ENCODE measurements at places on chromosomes 4 and X.

DNA sequence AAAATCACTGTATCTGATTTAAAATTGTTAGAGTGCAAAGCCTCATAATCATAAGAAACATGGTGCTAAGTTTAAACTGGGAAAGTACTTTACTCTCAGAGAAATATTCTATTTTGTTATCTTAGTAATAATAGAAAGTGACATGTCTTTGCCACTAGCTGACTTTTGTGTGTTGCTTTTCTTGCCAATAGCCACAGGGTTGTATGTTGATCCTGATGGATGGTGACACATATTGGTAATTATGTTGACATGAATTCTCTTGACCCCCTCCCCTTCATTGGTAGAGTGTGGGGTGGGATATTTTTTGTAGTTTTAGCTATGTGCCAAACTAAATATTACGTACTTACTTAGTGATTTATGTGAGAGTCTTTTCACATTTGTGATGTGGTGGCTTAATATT lies 103.1 kb upstream of the MAP9 start:
- DNase-seq, result no peak

- DNase-seq, result no peak
These were observed 670.5 kb downstream of the GABRG1 start for GRCh38 chr4:45453258-45453853.

- no peak for DNase-seq
These were observed 85.5 kb upstream of the GPM6B start for GRCh38 chrX:13902406-13902805.

DNA sequence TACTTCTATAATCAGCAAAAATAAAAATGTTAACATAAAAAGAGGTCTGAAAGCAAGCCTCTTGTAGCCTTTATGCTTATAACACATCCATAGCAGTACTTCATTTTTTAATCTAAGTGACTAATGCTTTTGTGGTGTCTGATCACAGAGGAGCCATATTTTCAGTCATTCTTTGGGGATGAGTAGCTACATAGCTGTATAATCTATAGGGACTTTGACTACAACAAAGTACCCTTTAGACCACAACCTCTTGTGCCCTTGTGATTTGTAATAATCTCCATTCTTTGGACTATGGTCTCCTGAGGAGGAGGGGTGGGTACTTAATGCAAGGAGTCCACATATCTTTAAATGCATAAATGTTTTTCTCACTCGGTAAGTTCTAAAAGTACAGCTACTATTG lies 9.6 kb downstream of the DRP2 start:
- DNase-seq, result no peak

All from stimulated activated CD4-positive, alpha-beta T cell treated with anti-CD3 and anti-CD28 coated beads, Interleukin-2, amount 100 ng/mL, for 24 hours (primary cell).